Right lung (tissue), 10 donors: ENCODE measurements at places on chromosomes 6 and 20. TPM values are rescaled to one million over a fixed set of nuclear protein-coding genes. Genes with fewer than 3 reads are reported as not detected.

TMEM30A gene
- 182 TPM for polyA plus RNA-seq

RARS2 gene
- polyA plus RNA-seq: 63.1 TPM

GRCh38 chr20:2313316-2313715 is 17.5 kb downstream of the TGM3 start:
- DNase-seq: no peak

GRCh38 chr6:73049971-73050594 is 175.2 kb downstream of the KHDC1L start:
- DNase-seq: no peak

DNA sequence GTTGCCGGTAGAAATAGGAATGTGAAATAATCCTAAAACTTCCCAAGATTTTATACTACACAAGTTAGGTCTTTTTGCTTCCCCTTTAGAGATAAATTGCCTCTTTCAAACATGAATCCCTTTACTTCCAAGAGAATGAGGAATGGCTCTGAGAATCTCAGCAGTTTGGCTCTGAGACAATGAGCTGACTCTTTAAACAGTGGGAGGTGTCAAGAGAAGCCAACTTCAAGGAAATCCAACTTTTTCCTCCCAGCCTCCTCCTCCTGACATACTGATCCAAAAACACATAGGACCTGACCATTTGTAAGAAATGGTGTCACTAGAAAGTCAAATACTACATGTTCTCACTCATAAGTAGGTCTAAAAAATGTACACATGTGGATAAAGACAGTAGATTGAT is 154.2 kb downstream of the ALDH8A1 start:
- DNase-seq: no peak

- DNase-seq: no peak
Observed at GRCh38 chr20:53510262-53510661, 83.4 kb downstream of the ZNF217 start.

FKBP1C gene
- polyA plus RNA-seq: 3.9 TPM

- no peak for DNase-seq
Observed at GRCh38 chr6:48486876-48487275, 375.9 kb upstream of the PTCHD4 start.

DNA sequence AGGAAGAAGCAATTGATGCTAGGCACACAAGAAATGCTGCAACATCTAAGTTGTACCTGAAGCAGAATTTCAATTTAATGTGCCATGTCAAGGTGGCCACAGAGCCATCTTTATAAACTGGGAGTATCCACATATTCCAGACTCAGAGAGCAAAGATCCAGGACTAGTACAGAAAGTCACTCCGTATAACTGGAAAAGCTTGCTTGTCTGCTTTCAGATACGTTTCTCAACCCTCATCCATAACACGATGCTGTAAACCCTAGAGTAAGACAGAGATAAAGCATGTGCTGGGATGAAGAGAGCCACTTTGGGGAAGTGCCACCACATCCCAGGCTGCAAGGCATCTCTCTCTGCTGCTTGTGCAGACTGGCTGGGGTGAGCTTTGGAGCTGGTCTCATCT is 134.7 kb downstream of the PACRG start:
- no peak for DNase-seq

DNA sequence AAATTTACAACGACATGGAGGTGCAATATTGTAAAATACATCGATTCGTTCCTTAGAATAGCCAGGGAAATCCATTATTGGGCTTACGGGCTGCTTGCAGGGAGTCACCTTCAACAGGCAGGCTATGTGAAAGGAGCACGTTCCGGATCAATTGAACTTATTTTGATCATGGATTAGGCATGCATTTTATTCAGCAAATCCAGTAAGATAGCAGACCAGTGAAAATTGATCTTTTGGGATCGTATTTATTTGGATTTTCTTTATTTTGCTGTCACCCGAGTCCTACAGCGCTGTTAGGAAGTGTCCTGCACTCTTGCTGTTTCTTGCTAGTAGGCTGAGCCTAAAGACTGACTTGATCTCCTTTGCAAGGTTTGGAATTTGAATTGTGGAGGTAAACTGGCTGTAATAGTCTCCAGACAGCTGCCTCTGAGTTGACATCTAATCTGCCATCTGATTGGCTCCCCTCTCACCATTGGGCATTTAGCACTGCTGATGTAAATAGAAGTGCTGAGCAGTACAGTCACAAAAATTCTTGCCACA is 3.0 kb downstream of the ARID1B start:
- peak; percentile 62 for DNase-seq

PPP1R16B gene
- polyA plus RNA-seq: 5.5 TPM

SLC18B1 gene
- polyA plus RNA-seq: 19.2 TPM

GRCh38 chr6:53992522-53992921 is 118.7 kb upstream of the MLIP start:
- DNase-seq: no peak

CST7 gene
- 1.4 TPM for polyA plus RNA-seq
